ENCODE measurements at places on chromosomes 16 and 17.

DNA sequence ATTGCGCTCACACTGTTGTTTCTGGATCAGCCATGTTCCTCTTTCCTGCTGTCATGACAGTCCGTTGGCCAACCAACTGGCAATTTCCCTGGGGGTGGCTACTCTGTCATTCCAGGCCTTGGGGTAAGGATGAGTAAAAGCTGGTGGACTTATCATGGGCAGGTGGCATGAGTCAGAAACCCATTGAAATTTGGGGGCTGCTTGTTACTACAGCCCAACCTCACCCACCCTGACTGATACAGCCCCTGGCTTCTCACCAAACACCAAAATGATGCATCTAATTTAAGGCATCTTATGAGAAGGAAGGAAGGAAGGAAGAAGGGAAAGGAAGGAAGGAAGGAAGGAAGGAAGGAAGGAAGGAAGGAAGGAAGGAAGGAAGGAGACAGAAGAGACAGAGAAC, 53.9 kb upstream of the CRHR1 start:
- DNase-seq = no peak

DNA sequence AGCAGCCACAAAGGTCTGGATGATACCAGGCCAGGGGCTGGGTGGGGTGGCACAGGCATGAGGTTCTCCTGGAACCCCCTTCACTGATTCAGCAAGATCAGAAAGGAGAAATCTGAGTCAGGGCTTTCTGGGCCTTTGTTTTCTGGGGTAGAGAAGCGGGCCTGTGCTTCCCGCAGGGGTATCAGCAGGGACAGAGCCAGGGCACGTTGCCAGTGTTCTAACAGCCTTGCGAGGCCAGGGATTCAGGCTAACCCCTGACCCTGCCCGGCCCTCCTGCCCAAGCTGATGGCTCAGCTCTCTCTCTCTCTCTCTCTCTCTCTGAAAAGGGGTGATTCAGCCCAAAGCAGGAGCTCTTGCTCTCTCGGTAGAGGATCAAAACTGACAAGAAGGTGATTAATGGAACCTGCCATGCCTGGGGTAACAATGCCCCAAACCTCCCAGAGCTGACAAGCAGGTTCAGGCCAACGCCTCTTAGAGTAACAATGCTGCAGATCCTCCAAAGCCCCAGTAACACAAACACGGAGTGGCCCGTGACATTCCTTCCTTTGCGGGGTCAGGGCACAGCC, 2.0 kb upstream of the KRT13 start:
- no peak for DNase-seq

DNA sequence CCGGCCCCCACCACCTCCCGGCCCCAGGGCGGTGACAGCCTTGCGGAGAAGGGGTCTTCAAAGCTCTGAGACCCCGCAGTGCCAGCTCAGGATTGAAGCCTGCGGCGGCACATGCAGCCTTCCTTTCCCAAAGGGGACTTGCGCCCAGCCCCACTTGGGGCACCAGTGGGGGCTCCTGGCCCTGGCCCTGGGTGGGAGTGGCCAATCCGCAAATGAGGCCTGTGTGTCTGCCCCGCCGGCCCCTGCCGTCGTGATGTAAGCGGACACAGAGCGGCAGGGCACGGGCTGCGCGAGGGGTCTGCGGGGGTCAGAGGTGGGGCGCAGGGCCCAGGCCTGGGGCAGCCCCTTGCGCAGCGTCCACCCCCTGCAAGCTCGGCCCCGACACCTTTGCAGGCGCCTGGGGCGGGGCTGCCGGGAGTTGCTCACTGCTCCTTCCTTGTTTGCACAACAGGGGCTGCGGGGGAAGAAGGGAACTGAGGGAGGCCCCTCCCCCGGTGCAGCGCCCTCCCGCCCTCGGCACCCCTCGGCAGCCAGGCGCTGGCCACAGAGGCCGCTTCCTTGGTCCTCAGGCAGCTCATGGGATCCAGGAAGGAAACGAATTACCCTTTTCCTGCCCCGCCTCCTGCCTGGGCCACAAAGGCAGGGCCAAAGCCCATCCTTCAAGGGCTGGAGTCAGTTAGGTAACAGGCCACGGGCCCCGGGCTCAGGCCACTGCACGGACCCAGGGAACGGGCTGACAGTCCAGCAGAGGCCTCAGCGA, 2.9 kb downstream of the SLC16A3 start:
- DNase-seq = no peak

DNA sequence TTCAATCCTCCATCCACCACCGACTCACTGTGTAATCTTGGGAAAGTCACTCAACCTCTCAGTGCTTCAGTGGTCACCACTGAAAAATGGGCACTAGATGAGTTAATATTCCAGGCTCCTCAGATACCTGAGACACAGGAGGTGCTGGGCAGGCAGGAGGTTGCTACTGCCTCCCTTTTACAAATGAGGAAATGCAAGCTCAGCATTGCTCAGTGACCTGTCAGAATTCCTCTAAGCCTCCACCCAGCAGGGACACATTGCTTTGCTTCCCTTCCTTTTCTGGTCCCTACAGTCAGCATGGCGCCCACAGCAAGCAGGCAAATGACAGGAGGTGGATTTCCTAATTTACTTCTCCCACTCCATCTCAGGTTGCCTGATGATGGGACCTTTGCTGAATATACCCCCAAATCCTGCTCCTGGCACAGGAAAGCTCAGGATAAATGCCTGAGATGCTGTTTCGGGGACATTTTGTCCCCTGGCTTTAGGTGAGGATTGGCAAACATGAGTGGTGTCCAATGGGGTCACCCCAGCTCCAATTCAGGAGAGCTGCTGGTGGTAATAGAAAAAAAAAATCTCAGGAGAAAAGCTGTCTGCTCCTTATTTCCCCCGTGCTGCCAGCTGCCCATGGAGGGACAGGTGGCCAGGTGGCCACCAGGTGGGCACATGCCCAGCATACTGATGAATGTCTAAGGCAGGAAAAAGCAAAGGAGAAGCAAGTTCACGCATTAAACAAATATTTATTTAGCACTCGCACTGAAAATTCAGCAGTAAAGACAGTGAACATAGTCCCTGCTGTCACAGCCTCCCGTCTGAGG, 5.0 kb upstream of the KRT13 start:
- DNase-seq = no peak

DNA sequence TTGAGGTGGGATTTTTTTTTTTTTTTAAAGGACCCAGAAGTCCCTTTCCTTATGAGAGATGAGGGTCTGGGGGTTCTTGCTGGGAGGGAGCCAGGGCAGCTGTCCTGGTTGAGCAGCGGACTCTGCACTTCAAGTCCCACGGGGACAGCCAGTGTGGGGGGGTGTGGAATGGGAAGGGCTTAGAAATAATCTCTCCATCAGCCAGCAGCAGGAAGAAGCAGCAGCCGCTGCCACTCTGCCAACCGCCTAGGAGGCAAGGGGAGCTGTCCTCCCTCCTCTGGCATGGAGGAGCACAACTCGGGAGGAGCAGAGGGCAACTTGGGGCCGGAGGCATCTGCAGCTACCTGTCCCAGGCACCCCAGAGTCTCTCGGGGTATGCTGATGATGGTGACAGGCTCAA, at the start of gene KCNG4:
KCNG4 (minus strand) TSS at position 104 of the 400 bp plus-strand sequence. CDS start 2,527 bp downstream, outside the sequence.
- DNase-seq = no peak

- no peak for DNase-seq
These were observed 222.9 kb upstream of the IRX5 start for GRCh38 chr16:54707813-54708212.

- no peak for DNase-seq
These were observed 44.9 kb downstream of the MARF1 start for GRCh38 chr16:15597822-15598647.

DNA sequence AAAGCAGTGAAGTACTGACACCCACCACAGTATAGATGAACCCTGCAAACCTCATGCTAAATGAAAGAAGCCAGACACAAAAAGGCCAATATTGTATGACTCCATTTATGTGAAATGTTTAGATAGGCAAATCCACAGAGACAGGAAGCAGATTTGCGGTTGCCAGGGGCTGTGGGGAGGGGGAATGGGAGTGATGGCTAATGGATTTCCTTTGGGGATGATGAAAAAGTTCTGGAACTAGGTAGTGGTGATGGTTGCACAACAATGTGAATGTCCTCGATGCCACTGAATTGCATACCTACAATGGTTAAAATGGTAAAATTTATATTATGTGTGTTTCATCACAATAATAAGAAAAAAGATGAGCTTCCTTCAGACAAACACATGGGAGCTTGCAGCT, 28.4 kb upstream of the WFIKKN2 start:
- DNase-seq = no peak

- DNase-seq = no peak
These were observed 23.5 kb downstream of the SMTNL2 start for GRCh38 chr17:4607773-4608187.

DNA sequence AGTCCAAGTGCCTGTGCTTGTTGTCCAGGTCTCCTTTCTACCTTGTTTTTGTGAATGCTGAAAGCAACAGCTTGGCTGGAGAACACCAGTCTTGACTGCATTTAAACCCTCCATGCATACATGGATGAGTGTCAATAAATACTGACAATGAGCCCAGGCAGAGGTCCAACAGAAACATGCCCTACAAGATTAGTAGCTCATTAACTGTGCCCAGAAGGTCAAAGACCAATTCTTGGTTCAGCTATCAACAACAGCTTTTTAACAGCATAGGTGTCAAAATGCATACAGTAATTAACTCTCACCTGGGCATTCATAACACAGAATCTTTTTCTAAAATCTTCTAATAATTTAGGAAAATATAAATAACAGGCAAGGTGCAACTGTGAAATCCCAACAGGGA, 63.2 kb downstream of the N4BP1 start:
- peak; percentile 83 for DNase-seq

- DNase-seq = no peak
These were observed 29.8 kb downstream of the PRSS54 start for GRCh38 chr16:58264961-58265479.

DNA sequence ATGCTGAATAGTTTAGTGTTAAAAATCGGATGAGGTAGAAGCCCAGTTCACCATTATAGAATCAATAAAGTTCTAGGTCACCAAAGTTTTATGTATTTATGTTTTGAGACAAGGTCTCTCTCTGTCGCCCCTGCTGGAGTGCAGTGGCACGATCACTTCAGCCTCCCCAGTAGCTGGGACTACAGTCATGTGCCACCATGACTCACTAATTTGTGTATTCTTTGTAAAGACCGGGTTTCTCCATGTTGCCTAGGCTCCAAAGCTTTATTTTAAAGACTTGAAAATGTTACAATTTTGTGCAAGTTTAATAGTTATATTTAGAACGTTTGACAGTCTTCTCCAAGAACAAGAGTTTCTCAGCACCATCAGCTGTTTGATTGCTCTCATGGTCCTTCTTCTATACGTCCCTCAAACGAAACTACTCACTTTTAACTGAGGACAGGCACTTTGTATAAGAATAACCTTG, 32.1 kb downstream of the NDE1 start:
- peak; percentile 10 for DNase-seq

DNA sequence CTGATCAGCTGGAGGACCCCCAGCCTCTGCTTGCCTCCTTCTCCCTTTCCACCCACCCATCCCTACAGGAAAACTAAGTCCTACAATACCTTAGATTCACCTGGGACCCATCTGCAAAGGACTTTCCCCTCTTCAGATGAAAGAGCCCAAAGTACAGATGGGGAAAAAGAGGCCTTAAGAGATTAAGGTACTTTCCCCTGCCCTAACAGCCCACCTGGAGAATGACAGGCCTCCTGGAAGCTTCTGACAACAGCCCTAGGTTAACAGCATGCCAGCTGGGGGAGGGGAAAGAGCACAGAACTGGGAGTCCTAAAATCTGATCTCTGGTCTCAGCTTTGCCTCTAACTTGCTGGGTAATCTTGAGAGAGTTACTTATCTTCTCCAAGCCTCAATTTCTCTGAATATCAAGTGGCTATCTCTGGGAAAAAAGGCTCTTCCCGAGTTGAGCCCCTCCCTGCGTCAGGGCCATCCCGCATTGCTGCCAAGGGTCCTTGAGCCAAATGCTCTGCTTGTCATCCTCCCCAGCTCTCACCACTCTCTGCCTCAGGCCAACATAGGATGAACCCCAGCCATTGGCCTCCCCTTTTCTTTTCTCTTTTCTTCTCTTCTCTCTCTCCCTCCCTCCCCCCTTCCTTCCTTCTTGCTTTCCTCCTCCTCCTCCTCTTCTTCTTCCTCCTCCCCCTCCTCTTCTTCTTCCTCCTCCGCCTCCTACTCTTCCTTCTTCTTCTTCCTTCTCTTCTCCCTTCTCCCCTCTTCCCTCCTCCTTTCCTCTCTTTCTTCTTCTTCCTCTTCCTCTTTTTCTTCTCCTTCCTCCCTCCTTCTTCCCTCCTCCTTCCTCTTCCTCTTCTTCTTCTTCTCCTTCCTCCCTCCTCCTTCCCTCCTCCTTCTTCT, 22.5 kb upstream of the SP6 start:
- no peak for DNase-seq

- DNase-seq = no peak
These were observed 670 bp upstream of the ZNF652 start for GRCh38 chr17:49362723-49363117.

- DNase-seq = no peak
These were observed 117.7 kb downstream of the CHD9 start for GRCh38 chr16:53172517-53172916.

DNA sequence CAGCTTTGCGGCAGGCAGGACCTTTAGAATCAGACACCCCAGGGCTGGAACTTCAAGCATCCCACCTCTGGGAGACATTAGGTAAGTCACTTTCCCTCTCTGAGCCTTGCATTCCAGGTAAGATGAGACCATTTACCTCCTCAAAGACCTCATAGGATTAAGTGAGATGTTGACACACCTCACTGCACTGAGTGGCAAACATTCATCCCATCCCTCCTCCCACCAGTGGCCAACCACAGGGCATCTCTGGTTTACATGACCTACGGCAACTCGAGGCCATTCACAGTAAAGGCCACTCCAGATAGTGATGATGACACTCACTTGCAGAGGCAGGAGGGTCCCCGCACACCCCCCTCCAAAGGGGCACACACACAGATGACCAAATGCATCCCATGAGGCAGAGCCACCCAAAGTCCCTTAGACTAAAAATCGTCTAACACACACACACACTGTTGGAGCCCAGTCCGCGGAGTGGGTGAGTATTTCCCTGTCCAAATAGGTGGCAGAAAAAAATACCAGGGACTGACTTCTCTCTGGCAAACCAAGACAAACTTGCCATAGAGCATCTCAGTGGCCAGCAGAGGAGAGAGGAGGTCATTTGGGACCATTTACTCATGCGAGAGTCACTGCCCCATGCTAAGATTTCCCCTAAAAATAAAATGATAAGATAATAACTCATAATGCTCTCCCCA, 454.9 kb downstream of the SOX9 start:
- no peak for DNase-seq

- DNase-seq = no peak
These were observed 85.5 kb downstream of the GSG1L start for GRCh38 chr16:27977966-27978365.

Data from LNCaP clone FGC (cell line).